Panc1 (cell line): ENCODE measurements at places on chromosomes 2 and 18.

- no peak for DNase-seq
Observed at GRCh38 chr2:75431276-75431675, 129.5 kb downstream of the EVA1A start.

GRCh38 chr2:98778151-98778550 lies 47.2 kb upstream of the MGAT4A start:
- DNase-seq = no peak

DNA sequence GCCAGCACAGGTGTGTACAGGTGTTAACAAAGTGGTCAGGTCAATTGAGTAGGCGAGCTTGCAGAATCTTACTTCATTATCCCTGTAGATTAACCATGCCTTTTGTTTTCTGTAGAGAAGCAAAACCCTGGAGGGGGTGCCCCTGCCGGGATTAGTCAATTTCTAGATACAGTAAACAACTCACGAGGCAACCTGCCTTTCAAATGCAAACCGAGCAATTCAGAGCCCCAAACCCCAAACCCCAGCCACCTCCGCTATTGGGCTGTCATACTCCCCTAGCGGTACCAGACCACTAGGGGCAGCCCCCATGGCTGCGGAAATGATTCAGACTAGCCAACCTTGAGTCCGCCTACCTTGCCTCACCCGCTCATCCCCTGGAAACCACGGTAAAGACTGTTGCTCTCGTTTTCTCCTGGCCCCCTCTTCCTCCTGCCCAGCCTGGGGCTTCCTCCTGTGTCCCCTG lies 61.4 kb upstream of the KIF5C start:
- no peak for DNase-seq

DNA sequence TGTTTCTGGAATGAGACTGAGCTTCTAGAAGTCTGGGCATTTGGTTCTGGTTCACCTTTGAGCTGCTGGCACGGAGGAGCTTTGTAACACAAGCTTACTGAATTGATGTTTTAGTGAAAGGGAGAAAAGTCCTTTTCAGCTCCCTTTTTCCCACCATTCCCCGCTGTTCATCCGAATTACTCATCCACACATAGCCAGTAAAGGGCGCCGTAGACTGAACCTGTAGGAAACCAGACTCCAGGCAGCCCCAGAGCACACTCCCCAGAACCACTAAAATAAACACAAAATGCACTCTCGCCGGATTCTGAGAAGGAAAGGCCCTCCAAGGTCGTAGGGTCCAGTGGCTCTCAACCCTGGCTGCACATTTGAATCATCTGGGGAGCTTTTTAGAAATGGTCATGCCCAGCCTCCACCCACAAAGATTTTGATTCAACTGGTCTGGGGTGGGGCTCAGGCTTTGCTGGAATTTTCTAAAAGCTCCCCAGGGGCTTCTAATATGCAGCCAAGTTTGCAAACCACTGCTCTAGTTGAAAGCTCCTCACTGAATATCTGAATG lies 29.6 kb downstream of the TCF7L1 start:
- DNase-seq = no peak

GRCh38 chr2:118387509-118387908 lies 299.2 kb downstream of the INSIG2 start:
- DNase-seq = no peak

DNA sequence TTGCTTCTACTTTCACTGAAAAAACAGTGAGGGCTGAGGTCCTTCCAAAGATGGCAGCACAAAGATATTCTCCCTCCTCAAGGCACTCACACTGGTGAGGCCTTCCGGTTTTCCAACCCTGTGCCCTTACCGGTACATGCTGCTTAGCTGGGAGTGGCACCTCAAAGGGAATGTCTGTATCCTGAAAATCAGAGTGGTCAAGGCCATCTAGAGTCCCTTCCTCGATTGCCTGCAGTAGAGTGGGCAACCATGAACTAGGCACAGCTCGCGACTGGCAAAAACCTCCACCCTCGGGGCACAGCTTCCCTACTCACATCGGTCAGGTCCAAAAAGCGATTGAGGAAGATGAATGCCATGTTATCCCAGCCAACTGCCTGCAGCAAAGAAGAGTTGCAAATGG lies 3.4 kb downstream of the KRTCAP3 start:
- DNase-seq = no peak

DNA sequence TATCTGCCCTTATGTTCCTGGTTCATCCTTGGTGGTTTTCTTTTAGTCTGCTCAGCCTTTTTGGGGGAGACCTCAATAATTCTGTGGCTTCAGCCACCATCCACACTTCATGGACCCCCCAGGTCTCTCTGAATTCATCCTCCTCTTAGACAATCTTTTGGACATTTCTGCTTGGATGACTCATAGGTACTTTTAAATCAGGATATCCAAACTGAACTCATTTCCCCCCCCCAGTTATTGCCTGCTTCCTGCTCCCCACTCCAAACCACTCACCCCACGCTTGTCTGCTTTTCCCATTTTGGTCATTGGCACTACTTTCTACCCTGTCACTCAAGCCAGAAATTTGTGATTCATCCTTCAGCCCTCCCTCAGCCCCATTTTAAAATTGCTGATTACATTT lies 78.5 kb downstream of the TANC1 start:
- DNase-seq = no peak

GRCh38 chr2:104790100-104790811 lies 63.7 kb upstream of the POU3F3 start:
- DNase-seq = no peak

- no peak for DNase-seq
Observed at GRCh38 chr18:62897153-62897552, 181.8 kb downstream of the PHLPP1 start.

DNA sequence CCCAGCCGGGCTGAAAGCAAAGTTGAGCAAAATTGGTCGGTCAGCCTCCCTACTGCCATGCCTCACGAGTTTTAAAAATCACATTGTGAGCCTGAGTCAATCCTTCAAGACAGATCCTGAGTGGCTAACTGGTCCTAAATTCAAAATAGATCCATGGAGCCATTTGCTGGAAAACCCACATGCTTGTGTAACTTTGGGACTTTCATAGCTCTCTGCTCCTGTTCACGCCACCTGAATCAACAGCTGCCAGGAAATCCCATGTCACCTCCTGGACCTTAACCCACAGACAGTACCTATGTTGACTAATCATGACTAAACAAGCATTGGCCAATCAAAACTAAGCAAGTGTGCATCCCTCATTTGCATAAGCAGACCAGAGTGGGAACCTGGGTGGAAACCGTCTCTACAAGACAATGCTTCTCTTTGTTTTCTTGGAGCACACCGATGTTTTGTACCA lies 42.8 kb upstream of the LDLRAD4 start:
- DNase-seq = no peak

DNA sequence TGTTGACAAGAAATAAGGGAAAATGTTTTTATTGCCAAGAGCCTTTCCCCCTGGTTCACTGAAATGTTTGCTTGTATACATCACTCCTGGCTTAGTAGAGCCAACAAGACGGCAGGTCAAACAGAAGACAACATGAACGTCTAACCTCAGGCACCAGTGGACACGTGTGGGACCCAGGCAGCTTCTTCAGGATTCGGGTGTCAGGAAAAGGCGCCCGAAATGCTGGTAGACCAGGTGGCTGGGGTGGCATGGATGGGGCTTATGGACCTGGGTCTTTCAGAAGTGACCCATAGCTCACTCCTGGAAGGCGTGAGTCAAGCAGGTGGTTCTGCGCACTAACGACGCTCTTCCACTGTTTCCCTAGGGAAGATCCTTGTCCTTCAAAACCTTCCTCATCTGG lies 23.3 kb upstream of the NFATC1 start:
- DNase-seq = no peak
